ENCODE measurements at places on chromosomes 12 and 14.

GRCh38 chr14:95953111-95953724 is 76.6 kb downstream of the TUNAR start:
- DNase-seq: no peak

DNA sequence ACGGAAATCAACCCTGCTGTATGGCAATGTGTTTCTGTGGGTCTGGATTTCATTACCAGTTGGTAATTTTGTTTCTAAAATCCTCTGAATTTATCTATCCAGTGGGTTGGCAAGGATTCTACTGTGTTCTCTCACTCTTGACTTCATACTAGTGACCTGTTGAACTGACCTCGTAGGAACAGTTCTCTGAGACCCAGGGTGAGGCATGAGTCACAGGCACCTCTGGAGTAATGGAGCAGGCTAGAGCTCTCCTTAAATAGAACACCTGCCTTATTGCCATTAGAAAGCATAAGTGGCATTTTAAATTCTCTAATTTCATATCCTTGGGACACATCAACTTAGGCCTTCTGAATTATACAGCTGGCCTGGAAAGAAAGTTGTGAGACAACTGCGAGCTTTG is 258.3 kb upstream of the NAV3 start:
- DNase-seq: no peak

DNA sequence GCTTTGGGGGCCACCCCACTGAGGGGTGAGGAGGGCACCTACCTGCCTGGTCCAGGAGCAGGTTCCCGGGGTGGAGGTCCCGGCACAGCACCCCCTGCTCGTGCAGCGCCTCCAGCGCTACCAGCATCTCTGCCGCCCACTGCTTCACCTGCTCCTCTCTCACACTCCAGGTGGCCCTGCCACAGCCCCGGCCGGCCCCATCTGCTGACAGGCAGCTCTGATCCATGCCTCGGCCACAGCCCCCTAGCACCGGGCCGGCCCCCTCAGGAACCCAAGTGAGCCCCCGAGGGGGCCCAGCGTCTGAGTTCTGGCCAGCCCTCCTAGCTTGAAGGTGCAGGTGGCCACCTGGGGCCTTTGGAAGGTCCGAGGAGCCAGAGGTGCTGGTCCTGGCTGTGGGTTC is 13.6 kb downstream of the RPS6KL1 start:
- DNase-seq: no peak

- peak; percentile 20 for DNase-seq
Observed at GRCh38 chr12:1533602-1534304, 60.6 kb downstream of the FBXL14 start.

DNA sequence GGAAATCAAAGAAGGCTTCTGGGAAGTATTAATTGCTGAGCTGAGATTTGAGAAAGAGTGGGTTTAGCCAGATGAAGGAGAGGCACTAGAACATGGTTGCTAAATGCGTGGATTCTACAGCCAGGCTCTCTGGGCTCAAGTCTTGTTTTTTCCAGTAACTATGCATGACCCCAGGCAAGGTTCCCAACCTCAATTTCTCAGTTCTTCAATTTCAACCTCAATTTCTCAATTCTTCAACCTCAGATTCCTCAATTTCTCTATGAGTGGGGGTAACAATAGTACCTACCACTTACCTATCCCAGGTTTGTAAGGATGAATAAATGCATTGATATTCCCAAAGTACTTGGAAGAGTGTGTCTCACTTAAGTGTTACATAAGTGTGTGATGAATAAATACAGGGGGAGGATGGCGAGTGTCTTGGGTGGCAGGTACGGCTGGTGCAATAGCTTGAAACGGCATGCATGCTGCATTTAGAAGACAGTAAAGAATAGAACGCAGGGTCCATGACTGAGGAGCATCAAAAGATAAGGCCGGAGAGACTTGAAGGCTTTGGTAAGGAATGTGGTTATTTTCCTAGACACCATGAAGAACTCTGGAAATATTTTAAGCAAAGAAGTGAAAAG is 149.1 kb upstream of the ATP2B1 start:
- DNase-seq: no peak

GRCh38 chr12:124210991-124211577 is 83.8 kb upstream of the RFLNA start:
- DNase-seq: no peak

DNA sequence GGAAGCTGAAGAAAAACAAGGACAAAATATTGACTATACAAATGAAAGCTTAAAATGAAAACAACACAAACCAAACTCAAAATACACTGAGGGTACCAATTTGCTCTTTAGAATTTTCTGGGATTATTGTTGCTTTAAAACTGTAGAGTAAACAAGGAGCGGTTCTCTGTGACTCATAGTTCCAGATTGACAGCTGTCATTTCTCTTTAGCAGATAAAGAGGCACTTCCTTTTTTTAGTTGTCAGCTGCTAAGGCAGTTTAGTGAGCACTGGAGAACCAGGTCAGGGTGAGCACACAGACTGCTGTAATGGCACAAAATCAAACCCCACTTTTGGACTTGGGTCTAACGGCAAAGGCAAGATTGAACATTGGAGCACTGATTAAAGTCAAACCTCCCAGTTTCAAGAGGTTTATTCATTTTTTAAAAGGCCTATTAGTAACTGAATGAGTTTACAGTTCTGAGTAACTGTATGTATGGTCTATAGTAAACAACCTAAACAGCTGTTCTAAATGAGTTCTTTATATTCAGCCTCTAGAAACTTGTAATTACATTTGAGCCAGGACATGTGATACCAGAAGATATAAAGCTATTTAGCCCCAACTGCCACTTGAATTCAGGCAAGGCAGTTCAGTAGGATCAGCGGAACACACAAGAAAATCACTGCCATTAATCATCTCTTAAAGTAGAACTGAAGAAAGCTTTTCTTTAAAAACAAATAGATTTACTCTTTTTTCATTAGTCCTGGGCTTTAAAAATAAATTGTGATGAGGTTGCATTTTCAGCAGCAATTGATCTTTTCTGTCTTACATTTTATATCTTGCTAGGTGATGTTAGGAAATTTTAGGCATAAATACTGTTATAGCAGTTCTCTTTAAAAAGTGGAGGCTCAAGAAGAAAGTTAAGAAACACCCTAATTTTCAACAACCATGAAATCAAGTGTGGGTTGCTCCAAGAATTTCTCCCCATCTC is 71.7 kb upstream of the PRICKLE1 start:
- no peak for DNase-seq

DNA sequence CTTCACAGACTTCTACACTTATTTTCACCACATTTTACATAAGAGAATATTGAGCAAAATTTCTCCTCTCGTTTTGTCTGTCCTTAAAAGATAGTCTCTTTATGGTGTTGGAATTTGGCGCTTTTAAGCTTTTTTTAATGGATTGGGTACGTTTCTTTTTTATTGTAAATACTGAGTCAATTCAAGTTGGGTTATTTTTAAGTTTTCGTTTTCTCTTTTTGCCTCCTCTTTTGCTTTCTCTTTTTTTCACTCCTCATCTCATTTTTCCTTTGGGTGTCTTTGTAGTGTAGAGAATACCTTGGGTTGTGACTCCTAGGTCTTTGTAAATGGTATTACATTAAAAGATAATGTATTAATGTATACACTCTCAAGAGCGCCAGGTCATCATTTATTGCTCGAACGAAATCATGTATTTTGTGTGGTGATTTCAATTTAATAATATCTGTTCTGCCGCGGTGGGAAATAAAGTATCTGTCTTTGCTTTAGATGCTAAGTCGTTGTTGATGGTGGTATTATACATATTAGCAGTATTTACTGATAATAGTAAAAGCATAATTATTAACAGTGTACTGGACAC is 845 bp downstream of the TMX1 start:
- DNase-seq: no peak

GRCh38 chr14:76613616-76614015 is 147.7 kb upstream of the VASH1 start:
- DNase-seq: no peak

DNA sequence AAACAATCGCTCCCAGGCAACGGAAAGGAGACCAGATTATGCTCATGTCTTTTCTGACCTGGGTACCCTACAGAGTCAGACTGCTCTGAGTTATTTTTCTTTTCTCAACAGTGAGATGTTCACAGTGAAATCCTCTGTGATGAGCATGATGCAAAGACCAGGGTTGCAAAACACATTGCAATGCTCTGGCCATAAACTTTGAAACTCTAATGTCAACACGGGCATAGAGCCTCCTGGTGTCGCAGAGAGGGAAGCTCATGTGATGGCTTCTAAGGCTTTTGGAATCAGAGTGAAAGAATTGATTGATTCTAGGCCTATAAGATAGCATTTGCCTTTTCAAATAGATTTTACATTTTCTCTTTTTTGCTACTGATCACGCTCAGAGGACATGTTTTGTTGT is 193.4 kb downstream of the RASSF9 start:
- no peak for DNase-seq

GRCh38 chr12:65306366-65307168 is 28.1 kb downstream of the MSRB3 start:
- no peak for DNase-seq

DNA sequence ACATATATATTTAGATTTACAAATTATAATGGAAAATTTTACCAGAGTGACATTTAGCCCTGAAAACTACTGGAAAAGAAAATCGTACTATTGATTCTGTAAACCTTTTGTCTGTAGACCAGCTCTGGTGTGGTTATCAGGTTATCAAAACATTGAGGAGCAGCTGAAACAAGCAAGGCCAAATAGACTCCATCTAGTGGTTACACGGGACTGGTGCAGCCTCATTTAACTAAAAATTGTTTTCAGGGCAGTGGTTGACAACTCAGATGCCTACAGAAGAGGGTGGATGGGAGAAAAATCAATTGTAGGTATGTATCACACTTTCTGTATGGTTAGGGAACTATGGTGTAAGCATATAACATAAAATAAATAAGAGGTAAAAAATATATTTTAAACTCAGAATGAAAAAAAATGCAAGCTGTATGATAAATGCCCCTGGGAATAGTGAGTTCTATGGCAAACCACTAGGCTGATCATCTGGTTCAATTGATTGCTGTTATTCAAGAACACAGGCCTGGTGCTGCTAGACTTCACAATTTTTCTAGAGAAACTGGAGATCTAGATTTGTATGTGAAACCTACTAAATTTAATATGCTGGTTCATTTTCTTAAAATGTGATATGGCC is 51.2 kb downstream of the ACSS3 start:
- DNase-seq: no peak

GRCh38 chr12:120010661-120011230 is 21.7 kb downstream of the BICDL1 start:
- no peak for DNase-seq

DNA sequence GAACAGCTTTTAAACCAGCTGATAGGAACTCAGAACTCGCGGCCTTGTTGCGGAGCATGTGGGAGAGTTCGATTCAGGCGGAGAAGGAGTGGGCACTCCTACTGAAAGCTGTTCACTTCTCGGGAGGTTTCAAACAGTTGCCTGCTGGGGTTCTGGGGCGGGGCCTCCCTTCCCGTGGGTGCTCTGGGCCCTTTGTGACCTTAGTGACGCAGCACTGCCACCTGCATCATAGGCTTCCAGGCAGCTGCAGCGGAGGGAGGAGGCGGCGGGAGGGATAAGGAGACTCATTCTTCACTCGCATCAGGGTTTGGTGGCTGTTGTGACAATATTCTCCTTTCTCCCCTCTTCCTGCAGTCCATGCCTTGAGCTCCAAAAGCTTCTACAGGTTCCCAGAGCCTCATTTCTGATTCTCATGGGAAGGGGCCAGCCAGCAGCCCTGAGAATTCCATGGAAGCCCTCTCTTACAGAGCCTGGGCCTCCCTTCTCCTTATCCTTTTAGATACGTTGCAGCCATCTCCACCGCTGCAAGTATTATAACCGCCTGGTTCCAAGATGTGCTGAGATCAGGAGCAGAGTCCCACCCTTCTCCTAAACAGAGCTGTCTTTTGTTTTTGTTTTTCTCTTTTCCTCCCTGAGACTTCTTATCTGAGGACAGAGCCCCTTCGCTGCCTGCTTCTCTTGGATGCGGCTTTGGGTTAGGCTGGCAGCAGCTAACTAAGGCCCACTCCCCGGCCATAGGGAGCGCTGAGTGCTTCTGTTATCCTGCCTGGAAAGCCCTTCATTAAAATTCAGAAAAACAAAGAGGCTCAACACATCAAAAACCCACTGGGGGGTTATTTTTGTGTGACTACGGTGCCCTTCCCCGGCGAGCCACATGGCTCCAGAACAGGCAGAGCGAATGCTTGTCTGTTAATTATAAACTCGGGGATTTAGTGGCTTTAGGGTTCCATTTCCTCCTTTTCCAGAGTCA is 67.6 kb upstream of the GPATCH2L start:
- no peak for DNase-seq

- DNase-seq: no peak
Observed at GRCh38 chr12:109173443-109174240, 57.3 kb downstream of the ACACB start.

DNA sequence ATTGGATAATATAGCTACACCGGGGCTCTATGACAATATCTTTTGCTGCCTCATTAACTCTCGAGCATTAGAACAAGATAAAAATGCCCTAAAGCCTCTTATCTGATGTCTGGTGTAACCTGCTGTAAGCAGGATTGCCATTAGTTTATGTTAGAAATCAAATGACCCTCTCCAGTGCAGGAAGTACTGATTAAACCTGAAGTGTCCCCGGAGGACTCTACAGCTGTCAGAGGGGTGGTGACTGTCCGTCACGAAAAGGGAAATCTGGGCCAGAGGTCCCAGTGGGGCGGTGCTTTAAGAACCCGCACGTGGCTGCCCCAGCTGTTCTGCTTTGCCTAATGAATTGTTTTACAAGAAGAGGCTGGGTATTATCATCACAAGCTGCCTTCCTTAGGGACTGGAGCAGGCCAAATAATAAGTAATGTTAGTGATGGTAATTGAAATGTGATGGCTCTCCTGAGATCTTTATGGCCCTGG is 55.7 kb downstream of the LIN52 start:
- DNase-seq: no peak

- DNase-seq: no peak
Observed at GRCh38 chr14:52259434-52259833, 8.1 kb upstream of the PTGDR start.

GRCh38 chr12:80632835-80633234 is 74.6 kb upstream of the MYF6 start:
- no peak for DNase-seq

DNA sequence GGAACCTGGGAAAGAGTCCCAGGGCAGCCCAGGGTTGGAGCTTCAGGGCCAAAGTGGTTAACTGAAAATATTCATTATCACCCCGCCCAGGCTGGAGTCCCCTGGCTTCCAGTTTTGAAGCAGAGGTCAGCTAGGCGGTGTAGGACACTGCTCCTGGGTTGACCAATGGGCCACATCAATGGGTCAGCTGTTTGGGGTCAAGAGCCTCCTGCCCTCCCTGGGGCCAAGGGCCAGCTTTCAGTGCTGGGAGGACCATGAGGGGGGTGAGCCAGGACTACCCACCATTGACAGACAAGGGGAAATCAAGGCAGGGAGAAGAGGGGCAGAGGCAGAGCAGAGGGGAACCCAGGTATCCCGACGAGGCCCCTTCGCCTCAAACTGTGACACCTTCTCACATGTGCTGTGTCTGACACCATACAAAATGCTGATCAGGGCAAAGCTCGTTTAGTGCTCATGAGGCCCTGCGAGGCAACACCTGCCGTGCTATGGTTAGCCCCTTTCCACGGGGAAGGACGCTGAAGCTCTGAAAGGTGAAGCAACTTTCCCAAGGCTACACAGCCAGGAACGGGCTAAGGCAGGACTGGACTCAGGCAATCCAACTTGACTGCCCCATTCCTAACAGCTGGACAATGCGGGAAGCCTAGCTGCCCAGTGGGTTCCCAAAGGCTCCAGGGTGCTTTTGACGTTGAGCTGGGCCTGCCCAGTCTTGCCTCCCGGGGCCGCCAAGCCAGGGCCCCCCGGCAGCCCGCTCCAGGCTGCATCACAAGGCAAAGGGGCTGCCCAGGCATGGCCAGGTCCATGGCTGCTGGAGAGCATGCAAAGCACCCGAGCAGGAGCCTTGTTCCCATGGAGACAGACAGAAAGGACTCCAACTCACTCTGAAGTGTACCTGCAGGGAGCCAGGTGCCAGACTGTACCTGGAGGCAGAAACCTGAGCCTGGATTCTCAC is 2.0 kb downstream of the SYNE3 start:
- no peak for DNase-seq

All from stimulated activated CD4-positive, alpha-beta T cell treated with anti-CD3 and anti-CD28 coated beads, Interleukin-4, amount 100 ng/mL, for 1 hour (primary cell).